Sciatic nerve (tissue), 2 donors: ENCODE measurements at places on chromosomes 5 and 9. TPM values are rescaled to one million over a fixed set of nuclear protein-coding genes. Genes with fewer than 3 reads are reported as not detected.

The OMD gene
- total RNA-seq = 35.7 TPM

The HAPLN1 gene
- total RNA-seq = not detected

The SLC25A2 gene
- total RNA-seq = 1.4 TPM

The FBP1 gene
- total RNA-seq = 13.6 TPM

The C9orf50 gene
- 2.2 TPM for total RNA-seq

The CDX1 gene
- total RNA-seq = not detected

The TPPP gene
- total RNA-seq = 3.4 TPM

The CXCL14 gene
- 184 TPM for total RNA-seq

The SLC27A4 gene
- total RNA-seq = 13.9 TPM

The WDR38 gene
- total RNA-seq = not detected

The NTNG2 gene
- total RNA-seq = 3.2 TPM

The SPINK6 gene
- total RNA-seq = not detected

The ZDHHC11B gene
- total RNA-seq = 1.9 TPM

The IL7R gene
- 7.8 TPM for total RNA-seq

The ARL10 gene
- total RNA-seq = 29.2 TPM

The HRH2 gene
- total RNA-seq = 4.3 TPM

The LEAP2 gene
- total RNA-seq = 2.9 TPM

The HNRNPK gene
- total RNA-seq = 425 TPM

The RAB3C gene
- total RNA-seq = 6.1 TPM

The ROR2 gene
- 3.0 TPM for total RNA-seq

The SHB gene
- total RNA-seq = 15.9 TPM

The EMB gene
- 17.6 TPM for total RNA-seq

The CCDC187 gene
- 0.13 TPM for total RNA-seq

The CARTPT gene
- not detected for total RNA-seq

The ALDH7A1 gene
- total RNA-seq = 63.0 TPM

The KCNN2 gene
- 0.71 TPM for total RNA-seq
